ENCODE measurements at places on chromosomes 1 and 21.

DNA sequence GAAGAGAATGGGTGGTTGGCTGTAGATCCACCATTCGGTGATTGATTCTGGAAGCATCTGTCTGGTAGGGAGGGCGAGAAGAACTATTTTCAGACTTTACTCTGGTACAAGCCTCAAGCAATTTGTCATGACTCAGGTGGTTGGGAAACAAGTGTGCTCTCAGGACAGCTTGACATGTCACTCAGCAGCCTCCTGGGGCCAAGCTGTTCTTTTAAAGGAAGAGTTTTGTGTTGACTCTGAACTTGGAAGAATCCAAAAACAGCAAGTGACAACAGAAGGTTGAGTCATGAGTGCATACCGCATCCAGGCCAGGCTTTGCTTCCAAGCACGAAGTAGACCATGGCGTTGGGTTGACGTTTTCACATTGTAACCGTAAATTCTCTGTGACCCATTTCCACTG is 65.9 kb downstream of the CLIC6 start:
- no peak for DNase-seq

- no peak for DNase-seq
Observed at GRCh38 chr21:45017039-45017960, 57.1 kb upstream of the ADARB1 start.

GRCh38 chr1:234018816-234019215 is 114.3 kb downstream of the SLC35F3 start:
- no peak for DNase-seq

GRCh38 chr21:46116189-46116775 is 18.4 kb downstream of the COL6A2 start:
- no peak for DNase-seq

DNA sequence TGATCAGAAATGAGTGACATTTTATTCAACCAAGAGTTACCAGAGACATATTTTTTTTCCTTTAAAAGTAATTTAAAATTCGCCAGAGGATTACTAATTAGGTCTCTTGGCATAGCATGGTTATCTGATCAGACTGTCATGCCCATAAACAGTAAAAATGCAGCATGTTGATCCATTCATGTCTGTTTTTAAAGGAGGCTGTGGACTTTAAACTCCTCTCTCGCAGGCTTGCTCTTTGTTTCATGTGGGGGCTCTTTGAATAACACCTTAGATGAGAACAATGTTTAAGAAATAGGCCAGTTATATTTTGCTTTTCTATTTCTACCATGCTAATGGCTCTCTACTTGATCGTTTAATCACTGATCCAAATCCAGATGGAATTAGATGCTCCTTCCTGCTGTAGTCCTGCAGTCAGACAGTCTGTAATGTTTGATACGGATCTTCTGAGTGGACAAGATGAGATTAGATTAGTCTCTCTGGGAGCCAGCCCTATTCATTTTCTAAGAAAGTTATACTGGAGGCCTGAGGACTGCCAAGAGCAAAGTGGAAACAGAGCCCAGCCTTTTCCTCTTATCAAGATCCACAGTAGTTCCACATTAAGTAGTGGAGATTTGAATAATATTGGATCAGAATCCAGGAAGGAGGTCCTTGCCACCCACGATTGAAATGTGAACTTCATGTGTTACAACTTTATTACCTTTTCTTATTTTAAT is 197.4 kb downstream of the HS2ST1 start:
- no peak for DNase-seq

GRCh38 chr1:215749414-215749813 is 182.3 kb downstream of the KCTD3 start:
- no peak for DNase-seq

DNA sequence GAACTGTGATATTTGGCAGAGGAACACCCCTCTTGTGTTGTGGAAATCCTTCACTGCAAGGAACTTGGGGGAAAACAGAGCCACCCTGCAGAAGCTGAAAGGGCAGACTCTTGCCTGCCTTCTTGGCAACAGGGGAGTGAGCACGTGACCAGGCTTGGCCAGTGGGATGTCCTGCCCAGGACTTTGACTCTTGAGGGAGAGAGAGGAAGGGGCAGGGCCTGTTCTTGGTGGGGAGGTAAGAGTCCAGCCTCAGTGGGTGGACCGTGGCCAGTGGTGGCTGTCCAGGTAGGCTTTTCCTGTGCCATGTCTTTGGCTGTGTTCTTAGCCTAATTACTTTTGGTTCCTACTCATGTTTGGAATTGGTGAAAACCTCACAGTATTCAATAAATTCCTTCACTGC is 8.6 kb upstream of the AK2 start:
- no peak for DNase-seq

DNA sequence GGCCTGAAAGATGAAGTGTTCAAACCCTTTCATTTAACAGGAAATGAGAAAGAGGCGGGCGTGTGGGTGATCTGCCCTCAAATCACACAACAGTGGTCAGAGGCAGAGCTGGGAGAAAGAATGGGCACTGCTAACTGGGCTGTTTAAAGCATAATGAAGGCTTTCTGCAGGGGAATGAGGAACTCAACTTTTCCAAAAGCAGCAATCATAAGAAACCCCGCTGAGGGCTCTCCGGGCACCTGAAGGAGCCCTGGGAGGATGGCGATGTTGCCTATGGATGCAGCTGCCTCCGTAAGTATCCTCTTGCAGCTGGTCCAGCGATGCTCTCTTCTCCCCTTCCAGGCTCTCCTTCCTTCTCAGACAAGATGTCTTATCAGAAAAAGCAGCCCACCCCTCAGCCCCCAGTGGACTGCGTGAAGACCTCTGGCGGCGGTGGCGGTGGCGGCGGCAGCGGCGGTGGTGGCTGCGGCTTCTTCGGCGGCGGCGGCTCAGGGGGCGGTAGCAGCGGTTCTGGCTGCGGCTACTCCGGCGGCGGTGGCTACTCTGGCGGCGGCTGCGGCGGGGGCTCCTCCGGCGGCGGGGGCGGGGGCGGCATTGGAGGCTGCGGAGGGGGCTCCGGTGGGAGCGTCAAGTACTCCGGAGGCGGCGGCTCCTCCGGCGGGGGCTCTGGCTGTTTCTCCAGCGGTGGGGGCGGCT is 1.2 kb downstream of the LORICRIN start:
- DNase-seq, result no peak

DNA sequence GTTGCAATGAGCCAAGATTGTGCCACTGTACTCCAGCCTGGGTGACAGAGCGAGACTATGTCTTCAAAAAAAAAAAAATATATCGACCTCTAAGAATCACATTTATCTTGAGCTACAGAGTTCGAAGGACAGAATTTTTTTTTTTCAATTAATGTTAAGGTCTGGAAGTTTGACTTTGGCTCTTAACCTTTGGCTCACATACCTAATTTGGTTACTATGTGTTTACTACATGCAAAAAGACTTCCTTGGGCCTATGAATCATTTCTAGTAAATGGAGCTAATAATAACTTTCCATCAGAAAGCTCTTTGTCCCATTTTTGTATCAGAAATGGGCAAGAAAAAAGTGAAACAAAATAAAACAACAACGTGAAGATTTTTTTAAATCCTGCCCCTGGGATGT is 351.2 kb downstream of the SMYD3 start:
- no peak for DNase-seq

DNA sequence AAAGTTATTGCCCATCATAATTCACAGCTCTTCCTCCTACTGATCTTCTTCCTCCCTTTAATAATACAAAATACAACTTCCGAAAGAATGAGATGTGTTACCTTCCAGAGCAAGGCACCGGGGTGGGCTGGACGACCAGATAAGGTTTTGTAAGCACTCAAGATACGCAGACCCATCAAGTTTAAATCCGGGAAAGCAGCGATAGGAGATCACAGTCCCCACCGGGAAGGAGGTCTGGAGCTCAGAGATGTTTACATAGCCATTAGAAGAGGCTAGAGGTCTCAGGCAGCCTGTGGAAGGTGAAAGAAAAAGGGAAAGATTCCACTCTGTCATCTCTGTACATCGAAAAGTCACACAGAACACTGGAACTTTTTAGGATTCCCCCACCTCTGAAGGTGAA is 99.4 kb downstream of the SUSD4 start:
- no peak for DNase-seq

DNA sequence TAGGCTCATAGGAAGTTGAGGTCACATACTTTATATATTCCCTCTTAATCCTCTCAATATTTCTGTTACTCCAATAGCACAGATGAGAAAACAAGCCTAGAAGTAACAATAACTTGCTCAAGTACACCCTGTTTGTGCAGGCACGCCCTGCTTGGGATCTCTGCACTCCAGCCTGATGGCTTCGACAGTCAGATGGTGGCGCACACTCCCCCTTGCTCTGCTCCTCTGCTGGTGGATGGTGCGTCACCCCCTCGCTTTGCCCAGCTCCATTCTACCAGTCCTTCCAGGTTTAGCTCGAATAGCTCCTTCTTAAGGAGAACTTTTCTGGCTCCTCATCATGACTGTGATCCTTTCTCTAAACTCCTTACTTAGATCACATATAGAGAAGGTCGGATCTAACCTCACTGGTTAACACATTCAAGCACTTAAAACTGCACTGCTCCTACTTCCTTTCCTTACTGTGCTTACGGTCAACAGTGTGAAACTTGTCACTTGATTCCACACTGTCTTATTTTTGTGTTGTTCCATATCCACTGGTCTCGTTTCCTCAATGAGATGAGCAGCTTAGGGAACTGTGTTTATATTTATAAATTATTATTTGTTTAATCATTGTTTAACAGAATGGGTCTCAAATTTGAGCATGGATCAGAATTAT is 3.0 kb downstream of the TSPAN2 start:
- no peak for DNase-seq

- no peak for DNase-seq
Observed at GRCh38 chr1:164712131-164713036, 153.4 kb downstream of the PBX1 start.

GRCh38 chr1:225441314-225442122 is 13.7 kb upstream of the LBR start:
- DNase-seq, result no peak

DNA sequence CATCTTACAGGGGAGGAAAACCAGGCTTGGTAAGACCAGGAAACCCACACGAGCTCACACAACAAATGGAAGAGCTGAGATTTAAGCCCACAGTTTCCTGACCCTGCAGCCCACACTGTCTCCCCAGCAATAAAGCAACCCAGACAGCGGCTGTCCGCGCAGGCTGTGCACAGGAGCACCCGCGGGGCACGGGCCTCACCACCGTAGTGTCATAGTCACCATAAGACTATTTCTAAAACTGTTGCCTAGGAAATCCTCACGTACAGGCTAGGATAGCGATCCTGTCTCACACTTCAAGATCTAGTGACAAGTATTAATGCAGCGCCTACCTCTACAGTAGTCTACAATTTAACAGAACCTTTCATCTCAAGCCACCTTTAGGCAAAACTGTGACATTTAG is 54.0 kb upstream of the SYT6 start:
- DNase-seq, result no peak

- no peak for DNase-seq
Observed at GRCh38 chr1:197200272-197200899, 53.9 kb upstream of the ASPM start.

All from GM18507 (cell line).